ENCODE measurements at places on chromosomes 5 and 9.

DNA sequence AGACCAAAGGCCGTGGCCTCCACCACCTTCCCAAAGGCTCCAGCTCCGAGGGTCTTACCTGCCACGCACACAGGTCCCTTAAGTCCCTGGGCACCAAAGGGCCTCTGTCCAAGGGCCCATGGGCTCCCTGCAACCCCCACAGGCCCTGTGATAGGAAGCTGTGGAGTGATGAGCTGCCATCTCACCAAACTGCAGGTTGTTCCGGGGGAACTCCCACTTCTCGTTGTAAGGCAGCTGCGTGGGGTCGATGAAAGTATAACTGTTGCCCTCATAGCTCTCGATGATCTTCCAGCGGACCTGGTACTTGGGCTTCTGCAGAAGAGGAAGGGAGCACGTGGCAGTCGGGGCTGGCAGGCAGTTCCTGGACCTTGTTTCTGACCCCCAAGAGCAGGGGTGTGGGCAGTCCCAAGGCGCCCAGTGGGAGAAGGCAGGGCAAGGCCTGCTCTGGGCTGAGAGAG is 24.8 kb downstream of the CSF1R start:
- DNase-seq: no peak

DNA sequence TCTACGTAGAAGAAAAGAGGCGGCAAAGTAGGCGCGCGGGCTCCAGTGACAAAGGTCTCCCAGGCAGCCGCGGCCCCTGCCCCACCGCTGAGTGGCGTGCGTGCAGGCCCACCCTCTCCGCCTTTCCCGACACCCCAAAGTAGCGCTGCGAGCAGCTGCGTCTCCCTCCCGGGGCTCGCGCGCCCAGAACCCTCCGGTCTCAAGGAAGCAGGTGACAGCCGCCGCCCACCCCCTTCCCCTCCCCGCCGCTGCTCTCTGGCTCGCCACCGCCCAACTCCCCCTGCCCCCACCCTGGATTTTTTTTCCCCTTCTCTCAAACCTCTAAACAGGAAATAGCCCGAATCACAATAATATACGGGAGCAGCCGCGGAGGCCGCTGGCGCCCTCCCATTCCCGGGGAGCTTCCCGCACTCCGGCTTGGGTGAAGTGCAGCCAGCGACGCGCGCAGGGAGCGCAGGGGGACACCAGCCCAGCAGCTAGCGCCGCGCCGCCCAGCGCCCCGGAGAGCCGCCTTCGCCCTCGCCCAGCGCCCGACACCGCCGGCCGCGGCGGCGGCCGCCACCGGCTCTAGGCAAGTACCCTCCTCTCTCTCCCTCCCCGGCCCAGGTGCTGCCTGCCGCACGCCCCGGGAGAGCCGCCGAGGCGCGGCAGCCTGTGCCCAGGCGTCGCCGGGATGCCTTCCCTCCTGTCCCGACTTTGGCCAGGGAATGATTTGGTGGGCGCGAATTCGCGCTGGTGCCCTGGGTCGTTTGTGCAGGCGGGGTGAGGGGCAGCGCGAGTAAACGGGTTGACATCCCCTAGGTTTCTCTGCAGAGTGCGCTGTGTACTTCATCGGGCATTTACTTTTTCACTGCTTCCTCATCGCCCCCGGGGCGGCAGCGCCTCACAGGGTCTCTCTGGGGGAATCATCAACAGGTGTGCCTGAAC is 52.7 kb upstream of the TJP2 start:
- DNase-seq: peak; percentile 31

DNA sequence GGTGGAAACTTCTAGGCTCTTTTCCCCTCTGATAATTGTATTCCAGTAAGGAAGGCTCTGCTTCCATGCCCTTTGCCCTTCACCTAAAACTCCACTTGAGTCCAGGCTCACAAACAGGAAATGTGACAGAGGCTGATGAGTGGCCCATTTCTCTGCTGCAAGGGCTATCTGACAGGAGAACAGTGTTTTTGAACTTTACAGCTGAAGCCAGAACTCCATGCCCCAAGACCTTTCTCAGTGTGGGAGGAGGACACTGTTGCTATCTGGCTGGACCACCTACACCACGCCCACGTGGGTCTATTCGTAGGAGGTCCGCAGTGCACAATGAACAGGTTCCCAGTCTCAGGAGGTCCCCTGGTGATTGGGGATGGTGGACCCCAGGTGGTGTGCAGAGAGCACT is 13.6 kb downstream of the GGTA1 start:
- DNase-seq: no peak

GRCh38 chr5:125476901-125477585 is 730.6 kb upstream of the ZNF608 start:
- no peak for DNase-seq

GRCh38 chr9:88949425-88949824 is 41.8 kb upstream of the S1PR3 start:
- no peak for DNase-seq
